D721Med (cell line): ENCODE measurements at places on chromosomes 16 and 17.

DNA sequence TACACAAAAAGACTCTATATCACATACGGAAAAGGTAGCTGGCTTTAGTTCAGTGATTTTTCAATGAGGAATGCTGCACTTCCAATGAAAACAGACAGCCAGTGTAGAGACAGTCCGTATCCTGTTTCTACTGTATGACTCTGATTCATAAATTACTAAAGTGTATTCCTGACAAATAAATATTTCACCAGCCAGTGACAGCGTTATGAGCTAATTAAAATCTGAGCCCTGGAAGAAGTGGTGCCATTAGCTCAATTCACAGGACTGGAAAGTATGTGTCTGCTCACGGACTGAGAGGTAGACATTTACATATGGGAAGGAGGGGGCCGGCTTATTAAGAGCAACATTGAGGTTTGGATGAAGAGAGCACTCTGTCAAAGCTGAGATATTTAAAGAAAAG lies 207.9 kb upstream of the RBFOX1 start:
- DNase-seq, result no peak

DNA sequence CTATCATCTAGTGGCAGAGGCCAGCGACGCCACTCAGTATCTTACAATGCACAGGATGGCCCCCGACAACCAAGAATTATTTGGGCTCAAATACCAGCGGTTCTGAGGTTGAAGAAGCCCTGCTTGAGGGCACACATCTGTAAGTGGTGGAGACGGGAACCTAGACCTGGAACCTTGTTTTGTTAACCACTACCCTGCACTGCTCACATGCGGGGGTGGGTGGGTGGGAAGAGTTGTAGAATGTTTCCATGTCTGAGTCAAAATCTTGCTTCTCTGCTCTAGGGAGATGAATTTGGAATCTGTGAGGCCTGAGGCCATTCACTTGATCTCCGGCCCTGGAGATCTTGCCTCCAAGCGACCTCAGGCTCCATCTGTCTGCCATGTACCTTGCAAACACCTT lies 44.1 kb downstream of the ABCC1 start:
- no peak for DNase-seq

DNA sequence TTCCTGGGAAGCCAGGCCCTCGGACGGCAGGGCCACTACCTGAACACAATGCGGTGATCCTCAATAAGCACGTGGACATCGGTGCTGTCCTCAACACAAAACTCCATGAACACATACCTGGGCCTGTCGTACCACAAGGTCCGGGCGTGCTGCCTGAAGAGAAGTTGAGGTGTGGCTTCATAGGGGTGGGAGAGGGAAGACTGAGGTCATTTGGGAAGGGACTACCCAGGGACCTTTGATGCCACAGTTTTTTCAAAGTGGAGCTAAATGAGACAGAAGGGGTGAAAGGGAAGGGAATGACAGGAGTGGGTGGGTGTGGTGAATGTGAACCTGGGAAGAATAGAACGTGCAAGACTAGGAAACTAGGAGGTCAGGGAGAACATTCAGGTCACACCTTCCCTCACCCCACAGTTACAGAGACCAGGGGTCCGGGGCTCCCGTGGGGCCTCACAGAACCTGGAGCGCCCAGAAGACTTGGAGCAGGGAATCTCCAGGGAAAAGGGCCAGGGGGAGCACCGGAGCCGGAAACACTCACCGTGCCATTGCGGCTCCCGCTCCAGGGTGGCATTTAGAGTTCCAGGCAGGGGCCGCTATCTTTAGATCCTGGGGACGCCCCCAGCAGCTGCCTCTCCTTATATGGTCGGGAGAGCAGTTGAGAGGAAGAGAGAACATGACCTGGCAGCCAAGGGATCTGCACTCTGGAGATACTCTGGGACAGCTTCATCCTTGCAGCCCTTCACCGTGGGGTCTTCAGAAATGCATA lies at the start of gene PTGES3L:
PTGES3L (minus strand) TSS at position 570 of the 763 bp plus-strand sequence; CDS start at position 543, 27 bp downstream.
- peak; percentile 57 for DNase-seq

DNA sequence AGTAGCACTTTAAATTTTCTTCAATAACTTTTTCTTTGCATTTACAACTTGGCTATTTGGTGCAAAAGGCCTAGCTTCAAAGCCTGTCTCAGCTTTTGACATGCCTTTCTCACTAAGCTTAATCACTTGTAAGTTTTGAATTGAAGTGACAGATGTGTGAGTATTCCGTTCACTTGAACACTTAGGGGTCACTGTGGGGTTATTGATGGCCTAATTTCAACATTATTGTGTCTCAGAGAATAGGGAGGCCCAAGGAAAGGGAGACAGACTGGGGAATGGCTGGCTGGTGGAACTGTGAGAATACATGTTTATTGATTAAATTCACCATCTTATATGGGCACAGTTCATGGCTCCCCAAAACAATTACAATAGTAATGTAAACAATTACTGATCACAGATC lies 84.1 kb downstream of the TAOK1 start:
- no peak for DNase-seq

DNA sequence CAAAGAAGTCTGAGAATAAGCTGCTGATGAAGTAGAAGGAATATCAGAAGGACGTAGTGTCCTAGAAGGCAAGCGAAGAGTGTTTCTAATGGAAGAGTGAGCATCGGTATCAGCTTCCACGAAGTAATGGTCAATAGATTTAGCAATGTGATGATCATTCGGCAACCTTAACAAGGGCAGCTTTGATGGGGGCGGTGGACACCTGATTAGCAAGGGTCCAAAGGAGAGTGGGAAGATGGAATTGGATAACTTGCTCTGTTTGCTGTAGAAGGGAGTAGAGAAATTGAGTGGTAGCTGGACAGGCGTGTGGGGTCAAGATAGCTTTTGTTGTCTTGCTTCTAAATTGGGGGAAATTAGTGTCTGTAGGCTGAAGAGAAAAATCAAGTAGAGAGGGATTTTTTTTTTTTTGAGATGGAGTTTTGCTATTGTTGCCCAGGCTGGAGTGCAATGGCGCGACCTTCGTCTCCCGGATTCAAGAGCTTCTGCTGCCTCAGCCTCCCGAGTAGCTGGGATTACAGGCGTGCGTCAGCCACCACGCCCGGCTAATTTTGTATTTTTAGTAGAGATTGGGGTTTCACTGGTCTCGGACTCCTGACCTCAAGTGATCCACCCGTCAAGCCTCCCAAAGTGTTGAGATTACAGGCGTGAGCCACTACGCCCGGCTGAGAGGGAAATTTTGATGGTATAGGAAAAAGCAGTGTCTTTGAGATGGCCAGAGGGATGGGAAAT lies 13.9 kb upstream of the HES7 start:
- DNase-seq, result no peak

DNA sequence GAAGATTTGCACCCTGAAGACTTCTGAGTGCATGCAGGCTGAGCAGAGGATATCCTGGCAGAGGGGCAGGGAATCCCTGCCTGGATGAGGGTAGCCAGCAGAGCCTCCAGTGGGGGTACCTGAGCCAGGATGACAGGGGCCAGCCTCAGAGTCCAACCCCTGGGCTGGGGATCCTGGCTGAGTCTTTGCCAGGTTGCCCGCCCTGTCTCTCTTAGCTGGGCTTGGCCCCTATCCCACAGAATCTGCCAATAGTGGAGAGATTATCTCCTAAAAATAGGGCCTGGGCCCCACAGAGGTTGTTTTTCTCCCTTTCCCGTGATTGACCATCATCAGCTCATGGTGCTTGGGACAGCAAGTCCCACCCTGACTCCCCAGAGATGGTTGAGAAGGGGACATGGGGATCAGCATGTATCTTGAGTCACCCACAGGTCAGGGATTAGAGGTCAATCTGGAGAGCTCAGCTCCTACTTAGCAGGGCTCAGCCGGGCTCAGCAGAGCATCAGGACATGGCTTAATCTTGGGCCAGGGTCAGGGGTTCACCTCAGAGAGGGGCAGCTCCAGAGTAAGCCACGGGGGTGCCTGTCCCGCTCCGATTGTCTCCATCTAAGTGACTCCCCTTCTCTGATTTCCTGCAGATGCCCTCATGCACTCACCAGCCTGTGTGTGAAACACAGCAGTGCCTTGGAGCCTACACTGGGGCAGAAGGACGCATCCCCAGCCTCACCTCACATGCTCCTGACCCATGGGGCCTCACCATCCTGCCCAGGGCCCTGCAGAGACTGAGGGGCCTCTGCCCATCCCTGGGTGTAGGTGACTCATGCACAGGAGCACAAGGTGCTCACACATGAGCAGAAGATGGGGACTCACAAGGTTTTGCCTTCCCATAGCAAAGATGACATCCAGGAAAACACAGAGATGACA lies 11.5 kb downstream of the CDH16 start:
- DNase-seq, result no peak

DNA sequence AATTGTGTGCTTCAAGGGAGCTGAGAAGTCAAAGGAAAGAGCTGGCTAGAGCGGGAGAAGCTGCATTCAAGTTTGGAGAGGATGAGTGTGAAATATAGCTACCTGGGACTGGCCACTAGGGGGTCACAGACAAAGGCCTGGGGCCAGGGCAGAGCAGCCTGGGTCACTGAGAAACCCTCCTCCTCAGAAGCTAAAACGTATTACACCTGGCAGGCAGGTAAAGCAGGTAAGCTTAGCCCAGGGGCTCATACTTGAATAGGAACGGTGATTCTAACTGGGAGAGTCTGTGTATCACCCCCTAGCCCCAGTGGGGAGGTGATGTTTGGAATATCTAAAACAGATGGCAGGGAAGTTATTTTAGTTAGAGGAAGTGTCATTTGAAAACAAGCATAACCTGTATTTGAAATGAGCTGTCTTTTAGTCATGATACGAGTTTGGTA lies 6.8 kb downstream of the KRT37 start:
- DNase-seq, result no peak

GRCh38 chr17:1789936-1790335 lies 28.1 kb downstream of the SERPINF1 start:
- no peak for DNase-seq

DNA sequence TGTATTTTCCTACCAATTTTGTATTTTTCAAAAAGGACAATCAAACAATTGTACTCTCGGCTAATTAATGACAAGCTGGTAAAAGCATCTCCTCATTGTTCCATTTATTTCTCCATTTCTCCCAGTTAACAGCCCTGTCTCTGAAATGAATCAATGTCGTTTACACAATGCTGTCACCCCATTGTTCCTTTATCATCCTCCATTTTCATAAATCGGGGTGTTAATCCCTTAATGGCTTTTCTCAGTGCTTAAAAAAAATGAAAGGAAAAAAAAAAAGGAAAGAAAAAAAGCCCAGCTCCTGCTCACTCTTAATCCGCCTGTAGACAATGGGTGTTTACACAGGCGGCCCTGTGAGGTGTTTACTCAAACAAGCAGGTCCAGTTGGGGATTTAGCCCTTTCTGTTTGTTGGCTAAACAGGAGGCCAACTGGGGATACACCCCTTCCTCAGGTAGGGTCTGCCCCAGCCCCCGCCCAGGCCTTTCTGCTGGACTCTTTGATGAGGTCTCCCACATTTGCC lies 86.8 kb upstream of the SALL1 start:
- no peak for DNase-seq

- DNase-seq, result no peak
Measured at GRCh38 chr16:27314161-27314723, 468 bp downstream of the IL4R start.

DNA sequence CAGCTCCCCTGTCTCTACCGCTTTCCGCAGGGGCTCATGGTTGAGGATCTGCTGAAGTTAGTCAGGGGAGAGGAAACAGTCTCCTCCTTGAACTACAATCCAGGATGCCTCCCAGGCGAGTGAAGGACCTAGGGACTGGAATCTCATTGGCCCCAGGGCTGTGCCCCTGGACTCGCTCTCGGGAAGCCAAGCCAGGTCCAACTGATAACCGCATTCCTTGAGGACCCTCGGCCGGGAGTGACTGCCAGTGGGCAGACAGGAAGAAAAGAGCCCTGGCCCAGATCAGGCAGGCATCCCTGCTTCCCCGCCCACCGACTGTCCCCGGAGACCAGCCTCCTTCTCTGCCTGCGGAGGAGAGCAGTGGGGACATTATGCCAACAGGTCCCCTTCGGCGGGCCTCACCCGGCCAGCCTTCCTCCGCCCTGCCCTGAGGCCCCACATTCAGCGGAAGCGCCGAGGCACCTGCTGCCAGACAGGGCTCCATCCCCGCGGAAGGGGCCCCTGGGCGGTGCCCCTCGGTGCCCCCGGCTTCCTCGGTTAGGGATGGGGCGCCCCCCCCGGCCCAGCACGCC lies 776 bp downstream of the LRRC75A start:
- DNase-seq, result no peak

DNA sequence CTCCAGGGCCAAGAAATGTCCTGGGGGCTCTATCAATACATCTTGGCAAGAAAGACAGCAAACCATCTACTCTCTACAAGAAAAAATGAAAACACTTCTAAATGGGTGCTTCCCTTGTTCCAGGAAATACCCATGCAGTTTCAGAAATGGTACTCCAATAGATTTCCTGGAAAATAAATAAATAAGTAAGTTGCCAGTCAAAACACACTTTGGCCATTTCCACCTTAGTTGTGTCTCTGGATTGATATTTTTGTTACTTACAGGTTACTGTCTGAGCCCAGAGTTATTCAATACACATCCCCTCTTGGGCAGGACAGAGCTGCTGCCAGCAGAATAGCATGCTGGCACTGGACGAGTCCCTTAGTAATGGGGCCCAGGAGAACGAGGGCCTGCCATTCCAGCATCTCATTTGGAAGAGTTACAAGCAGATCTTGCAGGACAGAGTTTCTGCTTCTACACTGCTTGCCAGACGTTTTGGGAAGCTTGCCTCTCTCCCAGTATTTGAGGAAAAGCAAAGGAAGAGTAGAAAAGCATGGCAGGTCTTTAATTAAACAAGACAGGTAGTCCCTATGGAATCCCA lies 100.5 kb downstream of the SMG6 start:
- DNase-seq, result no peak

GRCh38 chr16:50692999-50693781 lies at the start of gene NOD2:
Gene NOD2, plus strand, starts transcription at chr16:50693606. Its CDS starts 5,890 bp downstream, at chr16:50699496.
- no peak for DNase-seq

DNA sequence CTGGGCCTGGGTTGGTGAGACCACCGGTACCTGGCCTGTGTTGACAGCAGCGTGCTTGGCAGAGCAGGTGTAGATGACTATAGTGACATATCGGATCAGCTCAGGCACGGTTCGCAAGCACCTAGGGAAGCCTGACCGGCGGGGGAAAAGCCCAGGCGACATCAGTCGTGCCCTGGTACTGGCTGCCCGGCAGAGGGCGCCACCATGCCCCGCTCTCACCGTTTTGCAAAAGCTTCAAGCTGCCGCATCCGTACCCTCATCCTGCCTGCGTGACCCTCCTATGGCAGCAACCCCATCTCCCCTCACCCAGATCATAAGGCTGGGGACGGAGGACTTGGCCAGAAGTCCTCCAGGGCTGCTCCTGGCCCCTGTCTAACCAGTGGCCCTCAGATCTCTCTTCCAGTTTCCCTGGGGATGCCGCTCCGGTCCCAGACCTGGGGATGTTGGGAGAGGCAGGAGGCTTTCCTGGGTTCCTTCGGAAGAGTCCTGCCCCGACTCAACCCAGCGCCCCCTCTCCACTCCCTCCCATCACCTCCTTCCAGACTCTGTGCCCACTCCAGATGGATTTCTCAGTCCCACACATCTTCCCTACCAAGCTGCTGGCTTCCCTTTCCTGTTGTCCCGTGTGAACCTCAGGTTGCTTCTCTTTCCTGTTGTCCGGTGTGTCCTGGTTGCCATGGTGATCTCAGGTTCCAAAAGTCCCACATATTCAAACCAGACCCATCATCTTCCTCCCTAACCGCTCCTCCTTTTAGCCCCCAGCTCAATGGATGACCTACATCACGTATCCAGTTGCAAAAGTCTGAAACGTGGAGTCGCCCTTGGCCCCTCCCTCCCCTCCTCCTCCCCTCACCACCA lies 13.7 kb downstream of the ALOX12B start:
- peak; percentile 92 for DNase-seq

- no peak for DNase-seq
Measured at GRCh38 chr17:46865100-46865499, 13.7 kb downstream of the WNT9B start.
